NCI-H2227 treated with DMSO at 0.1 percent for 48 hours (cell line): ENCODE measurements at places on chromosomes 11 and 22.

DNA sequence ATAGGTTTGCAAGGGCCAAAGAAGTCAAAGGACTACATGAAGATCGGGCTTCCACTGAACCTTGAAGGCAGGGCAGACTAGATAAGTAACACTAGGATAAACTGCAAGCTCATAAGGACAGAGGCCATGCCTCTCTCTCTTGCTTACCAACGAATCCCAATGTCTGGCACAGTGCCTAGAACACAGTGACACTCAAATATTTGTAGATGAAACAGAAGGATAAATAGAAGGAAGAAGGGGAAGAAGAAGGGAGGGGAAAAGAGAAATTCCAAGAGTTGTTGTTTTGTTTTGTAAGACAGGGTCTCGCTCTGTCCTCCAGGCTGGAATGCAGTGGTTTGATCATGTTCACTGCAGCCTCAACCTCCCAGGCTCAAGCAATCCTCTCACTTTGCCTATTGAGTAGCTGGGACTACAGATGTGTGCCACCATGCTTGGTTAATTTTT, 26.9 kb downstream of the SIK3 start:
- DNase-seq, result no peak

DNA sequence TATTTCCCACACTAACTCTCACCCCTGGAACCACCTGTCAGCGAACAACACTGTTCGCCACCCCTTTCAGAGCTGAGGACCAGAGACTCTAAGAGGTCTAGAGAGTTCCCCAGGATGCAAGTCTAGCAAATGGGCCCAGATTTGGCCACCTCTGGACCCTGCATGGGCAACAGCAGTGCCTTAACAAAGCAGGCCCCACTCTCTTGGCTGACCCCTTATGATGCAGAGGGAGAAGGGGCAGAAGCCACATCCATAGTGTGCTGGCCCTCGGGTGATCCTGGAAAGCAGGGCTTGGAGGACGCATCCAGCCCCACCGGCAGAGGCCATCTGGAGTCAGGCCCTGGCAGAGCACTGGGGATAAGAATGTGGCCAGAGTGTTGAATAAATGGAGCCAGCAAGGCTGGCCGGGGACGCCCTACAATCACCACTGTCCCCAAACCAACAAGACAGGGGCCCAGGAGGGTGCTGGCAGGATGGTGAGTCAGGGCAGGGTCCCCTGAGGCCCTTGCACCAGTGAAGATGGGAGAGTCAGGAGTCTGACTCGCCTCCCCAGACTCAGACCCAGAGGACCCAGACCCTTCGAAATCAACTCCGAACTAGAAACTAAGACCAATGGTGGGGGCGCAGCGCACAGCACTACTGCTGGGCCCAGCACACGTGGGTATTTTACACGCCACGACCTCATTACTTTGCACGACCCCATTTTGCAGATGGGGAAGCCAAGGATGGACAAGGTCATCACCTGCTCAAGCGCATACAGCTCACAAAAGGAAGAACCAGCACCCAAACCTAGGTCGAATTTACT, 6.5 kb downstream of the CSNK1E start:
- DNase-seq, result no peak

DNA sequence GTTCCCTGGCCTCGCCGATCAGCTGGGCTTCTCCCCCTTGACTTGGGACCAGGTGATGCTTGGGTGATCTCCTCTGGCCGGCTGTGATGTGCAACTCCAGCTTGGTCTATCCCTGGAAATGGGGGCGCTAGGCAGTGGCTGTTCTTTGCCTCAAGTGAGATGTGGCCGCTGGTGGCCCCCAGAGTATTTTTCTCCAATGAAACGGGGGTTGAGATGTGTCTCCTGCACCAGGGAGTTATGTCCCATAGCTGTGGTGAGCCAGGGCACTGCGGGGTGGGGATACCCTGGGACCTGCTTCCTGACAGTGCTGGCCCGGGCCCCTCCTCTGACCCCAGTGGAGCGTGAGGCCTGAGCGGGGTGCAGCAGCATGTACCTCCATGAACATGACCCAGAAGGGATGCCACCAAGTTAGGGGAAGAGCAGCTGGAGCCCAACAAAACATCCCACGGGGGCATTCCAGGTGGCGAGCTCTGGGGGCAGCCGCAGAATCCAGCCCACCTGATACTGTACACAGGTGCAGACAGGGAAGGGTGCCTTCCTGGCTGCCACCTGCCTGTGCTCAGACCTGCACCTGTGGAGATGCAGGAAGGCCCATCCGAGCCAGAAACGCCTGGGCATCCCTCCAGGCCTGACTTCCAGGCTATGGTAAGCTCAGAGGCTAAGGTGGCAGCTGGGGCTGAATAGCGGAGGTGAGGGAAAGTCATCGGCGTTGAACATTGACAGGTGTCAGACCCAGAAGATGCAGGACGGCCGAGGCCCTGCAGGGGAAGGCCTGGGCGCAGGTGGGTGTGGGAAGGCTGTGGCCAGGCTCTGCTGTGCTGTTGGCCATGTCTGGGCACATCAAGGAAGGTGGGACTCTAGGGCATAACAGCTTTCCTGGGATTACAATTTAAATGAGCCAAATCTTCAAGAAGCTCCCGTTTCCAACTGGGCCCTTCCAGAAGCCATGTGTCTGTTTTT, 97.3 kb downstream of the CTTN start:
- no peak for DNase-seq

DNA sequence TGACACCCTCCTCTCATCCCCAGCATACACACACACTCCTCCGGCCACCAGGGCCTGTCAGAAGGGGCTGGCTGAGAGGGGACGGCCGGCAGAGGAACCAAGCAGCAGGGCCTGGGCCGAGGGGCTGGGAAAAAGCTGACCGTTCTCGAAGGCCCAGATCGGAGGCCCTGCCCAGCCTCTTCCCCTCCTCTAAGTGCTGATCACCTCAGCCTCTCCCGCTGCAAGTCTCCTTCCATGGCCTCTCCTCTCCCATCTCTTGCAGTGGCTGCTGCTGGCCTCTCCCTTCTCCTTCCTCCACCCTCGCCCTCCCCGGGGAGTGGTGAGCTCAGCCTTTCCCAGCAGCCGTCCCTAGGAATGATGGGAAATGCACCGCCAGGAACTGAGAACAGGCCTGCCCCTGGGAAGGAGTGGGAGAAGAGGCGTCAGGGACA, 39.6 kb downstream of the ARRB1 start:
- no peak for DNase-seq

DNA sequence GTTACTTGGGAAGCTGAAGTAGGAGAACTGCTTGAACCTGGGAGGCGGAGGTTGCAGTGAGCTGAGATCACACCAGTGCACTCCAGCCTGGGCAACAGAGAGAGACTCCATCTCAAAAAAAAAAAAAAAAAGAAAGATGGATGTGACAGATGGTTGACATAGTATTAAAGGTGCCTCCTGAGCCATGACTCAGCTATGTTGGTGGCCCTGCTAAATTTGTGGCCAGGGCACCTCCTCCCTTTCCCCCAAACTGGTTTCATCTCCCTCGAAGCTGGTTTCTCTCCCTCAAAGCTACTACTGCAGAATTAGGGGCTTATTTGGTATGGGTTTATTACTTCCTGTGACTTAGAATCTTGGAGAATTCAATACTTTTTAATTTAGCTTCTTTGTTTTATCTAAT, 31.5 kb downstream of the SDHD start:
- DNase-seq, result no peak

DNA sequence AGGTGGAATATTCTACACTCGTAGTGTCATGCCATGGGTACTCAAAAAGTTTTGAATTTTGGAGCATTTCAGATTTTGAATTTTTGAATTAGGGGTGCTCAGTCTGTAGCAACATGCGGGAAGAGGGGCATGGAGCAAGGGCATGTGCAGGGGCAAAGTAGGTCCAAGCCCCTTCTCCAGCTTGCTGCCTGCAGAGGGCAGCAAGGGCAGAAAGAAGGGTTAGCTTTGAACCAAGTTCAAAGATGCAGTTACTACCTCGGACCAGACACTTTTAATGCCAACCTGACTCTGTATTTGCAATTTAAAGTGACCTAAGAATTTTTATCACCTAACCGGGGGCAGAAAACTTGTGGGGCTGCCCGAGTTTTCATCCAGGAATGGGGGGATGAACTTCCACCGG, 68.2 kb downstream of the CD82 start:
- no peak for DNase-seq
